Eye (tissue), 1 donor: ENCODE measurements at places on chromosomes 7 and 10.

DNA sequence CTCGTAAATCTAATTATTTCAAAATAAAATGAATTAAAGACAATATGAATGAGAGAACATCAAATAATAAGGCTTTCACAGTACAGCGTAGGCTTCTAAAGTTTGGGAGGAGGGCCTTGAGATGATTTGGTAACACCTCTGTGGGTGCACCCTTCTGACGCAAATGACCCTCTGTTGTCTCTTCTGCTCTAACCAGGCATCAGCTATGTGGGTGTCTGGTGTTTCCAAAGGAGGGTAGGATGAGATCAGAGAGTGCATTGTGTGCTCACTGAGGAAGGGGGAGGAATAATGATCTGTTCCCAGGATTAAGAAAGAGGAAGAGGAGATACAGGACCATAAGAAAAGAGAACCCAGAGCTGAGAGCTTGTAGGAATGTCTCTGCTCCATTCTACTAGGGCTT, 420.4 kb downstream of the SDK1 start:
- no peak for DNase-seq

GRCh38 chr10:117656385-117657367, 114.1 kb downstream of the EMX2 start:
- DNase-seq: no peak

DNA sequence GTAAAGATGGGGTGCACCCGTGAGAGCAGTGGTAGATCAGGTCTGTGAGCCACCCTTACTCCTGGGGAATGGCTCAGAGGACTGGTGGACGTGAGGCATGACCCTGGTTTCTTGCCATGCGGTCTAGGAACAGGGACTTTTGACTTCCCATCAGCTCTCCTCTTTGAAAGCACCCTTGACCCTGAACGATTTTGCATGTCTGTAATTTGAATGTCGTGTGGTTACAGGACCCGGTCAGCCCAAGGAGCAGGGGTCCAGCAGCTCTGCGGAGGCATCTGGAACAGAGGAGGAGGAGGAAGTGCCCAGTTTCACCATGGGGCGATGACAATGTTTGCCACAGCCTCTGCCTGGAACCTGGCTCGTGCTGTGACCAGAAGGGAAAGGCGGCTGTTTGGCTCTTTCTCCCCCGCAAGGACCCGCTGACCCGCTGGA, 8.6 kb upstream of the ORAI2 start:
- DNase-seq: no peak

GRCh38 chr10:84308481-84309304, 19.7 kb upstream of the CCSER2 start:
- no peak for DNase-seq

DNA sequence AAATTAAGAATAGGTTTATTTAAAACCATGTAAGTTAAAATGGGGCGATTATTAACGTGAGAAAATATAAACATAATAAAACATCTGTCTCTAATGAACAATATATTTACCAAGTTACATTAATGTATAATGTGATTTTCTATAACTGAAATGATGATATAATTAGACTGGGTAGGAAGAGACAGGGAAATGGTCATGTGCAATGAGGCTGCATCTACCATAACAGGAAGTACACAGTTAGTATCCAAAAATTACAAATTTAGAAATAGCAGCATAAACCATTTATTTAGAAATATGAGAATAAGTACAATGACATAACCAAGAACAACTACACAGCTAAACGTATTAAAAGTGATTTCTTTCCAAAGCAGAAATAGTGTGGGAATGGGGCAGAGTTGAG, 25.8 kb upstream of the BET1 start:
- no peak for DNase-seq

DNA sequence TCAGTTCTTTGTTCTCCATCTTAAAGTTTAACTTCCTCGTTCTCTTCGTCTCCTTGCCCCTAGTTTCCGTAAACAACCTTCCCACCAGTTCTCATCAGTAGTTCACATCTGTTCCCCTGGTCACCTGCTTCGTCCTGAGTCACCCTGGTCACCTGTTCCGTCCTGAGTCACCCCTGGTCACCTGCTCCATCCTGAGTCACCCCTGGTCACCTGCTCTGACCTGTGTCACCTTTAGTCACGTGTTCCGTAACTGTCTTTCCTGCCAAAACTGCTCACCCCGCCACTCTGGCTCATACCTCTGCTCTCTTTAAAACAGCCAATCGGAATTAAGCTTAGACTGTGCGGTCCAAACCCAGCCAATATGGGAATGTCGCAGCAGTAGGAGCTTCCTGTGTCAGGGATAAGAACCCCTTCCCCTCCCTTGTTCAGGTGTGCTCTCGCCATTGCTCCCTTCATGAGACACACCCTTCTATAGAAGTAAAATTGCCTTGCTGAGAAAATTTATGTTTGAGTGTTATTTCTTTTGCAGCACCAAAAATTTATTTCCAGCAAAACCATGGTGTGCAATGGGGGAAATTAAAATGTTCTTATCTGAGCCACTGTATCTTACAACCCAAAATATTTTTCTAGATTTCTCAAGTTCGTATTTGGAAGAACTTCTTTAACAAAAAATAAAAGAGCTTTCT, 112.2 kb downstream of the VIM start:
- DNase-seq: no peak

DNA sequence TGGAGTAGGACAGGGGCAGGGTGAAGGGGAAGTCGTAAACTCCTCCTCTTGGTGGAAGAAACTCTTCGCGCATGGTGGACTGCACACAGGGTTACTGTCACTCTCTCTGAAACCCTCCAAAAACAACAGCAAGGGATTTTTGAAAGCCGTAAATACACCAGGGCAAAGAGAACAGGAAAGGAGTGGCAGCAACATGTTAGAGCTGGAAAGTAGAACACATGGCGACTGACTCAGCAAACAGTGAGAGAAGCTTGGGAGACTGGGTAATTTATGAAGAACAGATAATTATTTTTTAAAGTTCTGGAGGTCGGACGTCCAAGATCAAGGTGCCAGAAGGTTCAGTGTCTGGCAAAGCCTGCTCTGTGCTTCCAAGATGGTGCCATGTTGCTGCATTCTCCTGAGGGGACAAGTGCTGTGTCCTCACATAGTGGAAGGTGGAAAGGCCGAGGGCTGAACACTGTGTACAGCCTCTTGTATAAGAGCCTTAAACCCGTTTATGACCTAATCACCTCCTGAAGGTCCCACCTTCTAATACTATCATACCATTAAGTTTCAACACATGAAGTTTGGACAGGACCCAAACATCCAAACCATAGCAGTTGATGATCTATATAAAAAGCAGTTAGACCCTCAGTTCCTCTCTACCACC, 22.5 kb upstream of the C10orf53 start:
- DNase-seq: no peak

DNA sequence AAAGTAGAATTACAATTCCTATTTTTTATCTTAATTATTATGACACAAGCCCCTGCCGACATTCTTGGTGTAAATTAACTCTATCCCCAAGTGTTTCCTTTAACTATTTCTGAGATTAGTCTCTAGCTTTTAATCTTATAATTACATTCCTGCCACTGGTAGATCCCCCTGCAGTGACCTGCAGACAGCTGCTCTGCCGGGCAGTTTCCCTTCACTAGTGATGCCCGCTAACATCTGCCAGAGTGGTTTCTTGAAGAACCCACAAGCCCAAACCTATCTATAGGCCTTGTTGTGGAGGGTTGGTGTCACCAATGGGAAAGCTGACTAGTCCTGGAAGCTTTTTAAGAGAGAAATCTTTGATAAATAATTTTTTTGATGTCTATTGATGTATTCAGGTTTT, 50.0 kb downstream of the ADAM22 start:
- no peak for DNase-seq

DNA sequence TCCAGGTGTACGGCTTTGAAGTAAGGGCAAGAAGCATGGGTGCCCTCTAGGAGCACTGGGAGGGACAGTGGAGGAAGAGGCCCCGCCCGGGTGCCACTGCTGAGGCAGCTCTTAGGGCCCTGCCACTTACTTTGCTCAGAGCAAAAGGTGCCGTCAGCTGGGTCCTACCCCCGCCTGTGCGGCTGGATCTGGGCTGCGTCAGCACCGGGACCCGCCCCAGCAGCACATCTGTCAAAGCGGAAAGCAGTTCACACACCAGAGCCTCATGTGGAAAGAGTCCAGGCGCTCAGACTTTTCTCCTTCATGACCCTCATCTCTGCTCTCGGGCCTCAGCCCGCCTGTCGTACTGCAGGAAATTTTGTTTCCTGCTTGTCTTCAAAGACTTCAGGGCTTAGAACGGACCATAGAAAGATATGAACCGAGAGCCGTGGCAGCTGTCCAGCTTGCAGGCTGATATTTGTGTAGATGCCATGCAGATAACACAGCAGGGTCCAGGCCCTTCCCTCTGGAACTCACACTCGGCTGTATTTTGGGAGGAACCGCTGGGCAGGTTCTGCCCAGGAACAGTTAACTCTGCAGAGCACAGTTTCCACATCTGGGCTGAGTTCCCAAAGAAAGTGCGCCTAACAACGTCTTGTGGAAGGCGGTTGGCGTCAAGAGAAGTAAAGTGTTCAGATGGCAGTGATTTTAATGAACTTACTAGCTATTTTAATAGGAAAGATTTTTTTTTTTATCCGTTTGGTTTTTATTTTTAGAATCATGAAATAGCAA, 44.3 kb upstream of the PRKAR1B start:
- DNase-seq: no peak

DNA sequence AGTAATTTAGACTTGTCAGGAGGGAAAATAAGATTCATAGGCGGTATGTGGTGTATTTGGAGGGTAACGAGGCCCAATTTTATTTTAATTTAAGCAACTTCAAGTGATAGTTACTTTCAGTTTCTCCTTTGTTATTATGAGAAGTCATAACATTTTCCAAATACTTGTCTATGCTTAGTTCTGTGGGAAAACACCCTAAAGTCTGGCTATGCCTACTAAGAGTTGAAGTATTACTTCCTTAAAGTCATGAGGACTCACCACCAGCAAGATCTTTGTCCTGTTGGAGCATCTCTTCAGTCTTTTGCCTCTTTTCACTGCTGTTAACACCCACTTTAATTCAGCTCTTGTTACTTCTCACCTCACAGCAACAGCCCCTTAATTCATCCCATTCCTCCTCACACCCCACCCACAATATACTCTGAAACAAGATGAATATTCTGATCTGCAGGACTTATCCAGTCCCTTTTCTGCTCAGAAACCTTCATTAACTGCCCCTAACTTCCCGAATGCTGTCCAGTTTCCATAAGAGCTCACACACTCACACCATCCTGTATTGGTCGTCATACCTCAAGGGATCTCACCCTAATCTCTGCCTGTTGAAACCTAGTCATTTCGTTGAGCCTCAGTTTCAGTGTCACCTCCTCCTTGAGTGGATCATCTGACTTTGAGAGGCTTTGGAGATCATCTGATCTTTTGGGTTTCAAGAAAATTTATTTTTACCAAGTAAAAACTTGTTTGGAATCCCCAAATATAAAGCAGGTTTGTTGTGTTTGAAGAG, 61.3 kb downstream of the DNAH11 start:
- no peak for DNase-seq
